ENCODE measurements at places on chromosomes 5 and 9.

DNA sequence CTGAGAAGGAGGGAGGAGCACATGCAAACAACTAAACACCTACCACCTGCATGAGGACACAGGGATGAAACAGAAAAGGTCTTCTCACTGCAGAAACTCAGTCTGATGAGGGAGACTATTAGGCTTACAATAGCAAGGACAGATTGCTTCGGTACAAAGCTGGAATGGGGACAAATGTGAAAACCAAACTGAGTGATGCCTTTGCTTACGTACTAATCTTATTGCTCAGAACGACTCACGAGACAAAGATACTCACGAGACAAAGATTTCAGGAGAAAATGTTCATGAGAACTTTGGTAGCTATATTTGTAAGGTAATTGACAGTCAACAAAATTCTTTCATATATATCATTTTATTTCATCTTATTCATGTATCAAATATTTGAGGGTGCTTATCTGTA is 71.9 kb upstream of the TAF1L start:
- DNase-seq, result no peak

GRCh38 chr5:174376726-174377373 is 331.3 kb downstream of the NSG2 start:
- no peak for DNase-seq

DNA sequence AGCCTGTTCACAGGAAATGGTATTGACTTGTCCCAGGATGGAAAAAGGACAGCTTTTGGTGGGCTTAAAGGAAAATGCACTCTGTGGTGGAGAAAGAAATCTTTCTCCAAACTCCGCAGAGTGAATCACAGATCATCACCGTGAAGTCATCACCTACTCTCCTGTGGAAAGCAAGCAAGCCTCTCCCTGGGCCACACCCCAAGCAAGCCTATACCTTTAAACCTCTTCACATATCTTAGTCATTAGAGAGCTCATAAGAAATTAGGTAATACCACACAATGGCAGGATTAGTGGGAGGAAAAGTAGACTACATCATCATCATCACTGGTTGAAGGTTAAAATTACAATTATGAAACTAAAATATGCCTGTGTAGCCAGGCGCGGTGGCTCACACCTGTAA is 23.2 kb downstream of the TLE1 start:
- DNase-seq, result no peak

GRCh38 chr5:73388740-73389139 is 59.8 kb downstream of the FOXD1 start:
- no peak for DNase-seq

- DNase-seq, result no peak
Observed at GRCh38 chr9:134565316-134565915, 76.2 kb upstream of the COL5A1 start.

DNA sequence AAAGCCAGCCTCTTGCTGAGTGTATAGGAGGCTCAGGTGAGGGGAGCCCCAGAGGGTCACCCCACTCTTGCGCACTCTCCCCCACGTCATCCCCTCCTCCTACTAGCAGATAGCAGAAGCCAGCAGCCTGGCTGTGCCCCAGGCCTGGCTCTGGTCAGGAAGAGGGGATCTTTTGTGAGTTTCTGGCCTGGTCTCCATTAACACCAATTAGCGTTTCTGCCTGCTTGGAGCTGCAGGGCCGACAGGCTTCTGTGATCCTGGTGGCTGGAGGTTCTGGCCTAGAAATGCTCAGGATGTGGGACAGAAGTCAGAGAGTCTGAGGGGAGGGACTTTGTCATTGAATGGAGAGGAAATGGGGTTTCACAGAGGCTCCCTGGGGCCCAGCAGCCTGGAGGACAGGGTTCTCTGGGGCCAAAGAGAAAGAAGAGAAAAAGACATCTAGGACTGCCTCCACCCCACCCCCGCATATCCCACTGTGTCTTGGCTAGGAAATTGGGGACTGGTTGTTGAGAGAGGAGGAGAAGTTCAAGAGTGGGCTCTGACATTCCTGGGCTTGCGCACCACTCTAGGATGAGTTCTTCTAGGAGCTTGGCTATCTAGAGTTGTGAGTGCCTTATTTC is 47.5 kb upstream of the ARAP3 start:
- no peak for DNase-seq

DNA sequence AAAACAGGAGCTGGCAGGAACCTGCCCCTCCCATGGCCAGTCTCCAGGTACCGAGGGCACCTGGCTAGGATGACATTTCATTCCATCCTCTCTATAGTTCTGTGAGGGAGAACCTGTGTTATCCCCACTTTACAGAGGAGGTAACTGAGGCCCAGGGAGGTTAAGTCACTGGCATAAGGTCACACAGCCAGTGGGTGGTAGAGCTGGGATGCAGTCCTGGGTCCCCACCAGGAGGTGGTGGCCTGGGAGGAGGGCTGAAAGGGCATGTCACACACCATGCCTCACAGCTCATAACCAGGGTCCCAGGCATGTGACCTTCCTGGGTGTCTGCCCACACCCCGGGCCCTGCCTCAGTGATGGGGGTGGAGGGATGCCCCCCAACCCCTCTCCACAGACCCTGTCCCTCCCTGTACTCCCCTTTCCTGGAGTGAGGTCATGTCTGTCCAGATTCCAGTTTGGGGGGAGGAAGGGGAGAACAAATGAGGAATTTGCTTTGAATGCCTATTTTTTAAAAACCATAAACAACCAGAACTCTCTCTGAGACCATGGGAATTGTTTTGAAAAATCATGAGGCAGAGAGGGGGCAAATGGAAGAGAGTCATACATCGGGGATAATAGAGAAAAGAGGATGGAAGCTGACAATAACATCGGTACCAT is 77.7 kb upstream of the STXBP1 start:
- no peak for DNase-seq
